ENCODE measurements at places on chromosomes 3 and 15.

- DNase-seq, result no peak
Observed at GRCh38 chr3:36681867-36682266, 82.5 kb downstream of the DCLK3 start.

DNA sequence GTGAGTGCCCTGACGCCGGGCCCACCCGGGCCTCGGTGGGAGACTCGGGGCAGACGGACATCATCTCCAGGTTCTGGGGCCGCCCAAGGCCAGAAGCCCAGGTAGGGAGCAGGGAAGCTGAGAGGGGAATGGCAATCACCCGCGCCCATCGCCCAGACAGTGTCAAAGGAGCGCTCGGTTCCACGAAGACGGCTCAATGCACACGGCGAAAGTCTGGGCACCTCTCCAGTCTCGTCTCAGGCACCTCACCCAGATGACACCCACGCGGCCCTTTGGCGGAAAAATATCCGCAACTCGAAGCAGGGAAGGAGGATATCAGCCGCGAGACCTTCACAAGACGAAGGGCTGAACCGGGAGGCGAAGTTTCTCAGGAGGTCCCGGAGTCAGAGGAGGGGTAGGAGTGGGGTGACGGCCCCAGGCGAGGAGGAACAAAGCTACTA lies 916 bp downstream of the IL17RD start:
- DNase-seq, result peak; percentile 18

DNA sequence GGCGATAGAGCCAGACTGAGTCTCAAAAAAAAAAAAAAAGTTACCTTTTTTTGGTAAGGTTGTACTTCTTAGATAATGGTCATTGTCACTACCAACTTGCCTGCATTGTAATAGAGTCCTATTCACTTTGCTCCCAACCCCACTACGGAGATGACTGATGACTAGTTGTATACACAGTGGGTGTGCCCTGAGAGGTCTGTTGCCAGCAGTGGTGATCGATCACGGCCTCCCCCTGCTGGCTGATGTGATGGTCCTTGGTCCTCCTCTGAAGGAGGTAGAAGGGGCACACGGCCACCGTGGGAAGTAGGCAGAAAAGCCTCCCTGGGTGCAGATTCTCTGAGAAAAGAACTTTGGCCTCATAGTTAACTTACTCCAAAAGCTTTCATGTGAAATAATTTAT lies 10.7 kb downstream of the GCNT3 start:
- DNase-seq, result peak; percentile 43

- DNase-seq, result no peak
Observed at GRCh38 chr3:111589303-111590142, 5.6 kb downstream of the ZBED2 start.

DNA sequence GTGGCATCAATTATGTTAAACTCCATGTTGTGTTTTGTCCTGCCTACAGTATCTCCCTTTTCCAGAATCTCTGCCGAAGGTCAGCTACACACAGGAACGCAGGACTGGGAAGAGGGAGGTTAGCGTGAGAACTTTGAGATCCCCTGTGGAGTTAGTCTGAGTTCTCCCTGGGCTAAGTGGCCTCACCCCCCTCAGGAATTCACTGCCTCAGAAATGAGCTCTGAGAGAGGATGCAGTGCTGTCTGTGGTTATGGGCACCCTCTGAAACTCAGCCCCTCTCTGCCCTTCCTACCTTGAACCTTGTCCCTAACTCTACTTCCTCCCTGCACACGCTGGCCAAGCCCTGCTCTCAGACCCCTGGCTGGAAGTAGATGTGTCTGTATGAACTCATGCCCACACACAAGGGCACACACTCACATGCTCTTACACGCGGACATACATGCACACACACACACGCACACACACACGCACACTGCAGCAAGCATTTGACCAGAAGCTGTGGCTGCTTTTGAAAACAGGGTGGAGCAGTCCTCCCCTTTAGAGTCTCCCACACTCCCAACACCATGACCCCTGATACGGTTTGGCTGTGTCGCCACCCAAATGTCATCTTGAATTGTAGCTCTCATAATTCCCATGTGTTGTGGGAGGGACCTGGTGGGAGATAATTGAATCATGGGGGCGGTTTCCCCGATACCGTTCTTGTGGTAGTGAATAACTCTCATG lies 5.3 kb upstream of the VIPR1 start:
- DNase-seq, result no peak

DNA sequence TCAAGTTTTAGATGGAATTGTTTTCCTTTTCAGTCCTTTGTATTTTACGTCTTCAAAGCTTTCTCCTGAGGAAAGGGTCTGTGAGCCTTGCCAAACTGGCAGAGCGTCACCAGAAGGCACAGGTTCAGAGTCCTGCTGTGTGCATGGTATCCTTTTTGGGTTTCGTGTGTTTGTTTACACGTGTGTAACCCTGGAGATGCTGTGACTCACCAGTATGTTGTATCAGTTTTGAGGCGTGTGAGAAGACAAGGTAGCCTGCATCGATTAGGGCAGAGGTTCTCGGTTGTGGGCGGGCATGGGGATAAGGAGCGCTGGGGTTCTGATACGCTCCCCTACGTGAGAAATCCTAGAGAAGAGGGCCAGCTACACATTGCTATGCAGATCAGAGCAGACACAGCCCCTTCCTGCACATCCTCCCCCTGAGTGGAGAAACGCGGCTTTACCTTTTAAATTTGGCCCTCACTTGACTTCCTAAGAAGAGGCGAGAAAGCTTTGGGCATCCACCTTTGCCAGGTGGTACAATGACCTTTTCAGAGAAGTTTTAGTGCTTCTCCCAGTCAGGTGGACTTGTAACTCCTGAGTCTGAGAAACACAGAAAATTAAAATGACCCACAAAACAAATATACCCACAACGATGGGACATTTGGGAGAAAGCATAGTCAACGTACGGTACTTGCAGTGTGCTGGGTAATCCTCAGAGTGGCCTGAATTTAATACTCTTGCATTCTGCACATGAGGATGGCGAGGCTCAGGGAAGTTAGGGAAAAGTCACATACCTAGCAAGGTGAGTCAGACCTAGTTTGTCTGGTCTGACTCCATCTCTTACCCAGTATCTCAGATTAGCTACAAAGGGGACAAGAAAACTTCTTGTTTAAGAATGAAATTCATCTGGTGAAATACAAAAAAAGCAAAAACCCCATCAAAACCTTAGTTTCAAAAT lies 38.1 kb downstream of the TRAK1 start:
- DNase-seq, result no peak

DNA sequence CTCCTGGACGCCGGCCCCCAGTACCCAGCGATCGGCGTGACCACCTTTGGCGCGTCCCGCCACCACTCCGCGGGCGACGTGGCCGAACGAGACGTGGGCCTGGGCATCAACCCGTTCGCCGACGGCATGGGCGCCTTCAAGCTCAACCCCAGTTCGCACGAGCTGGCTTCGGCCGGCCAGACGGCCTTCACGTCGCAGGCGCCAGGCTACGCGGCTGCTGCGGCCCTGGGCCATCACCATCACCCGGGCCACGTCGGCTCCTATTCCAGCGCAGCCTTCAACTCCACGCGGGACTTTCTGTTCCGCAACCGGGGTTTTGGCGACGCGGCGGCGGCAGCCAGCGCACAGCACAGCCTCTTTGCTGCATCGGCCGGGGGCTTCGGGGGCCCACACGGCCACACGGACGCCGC lies 956 bp downstream of the ZIC1 start:
- no peak for DNase-seq

DNA sequence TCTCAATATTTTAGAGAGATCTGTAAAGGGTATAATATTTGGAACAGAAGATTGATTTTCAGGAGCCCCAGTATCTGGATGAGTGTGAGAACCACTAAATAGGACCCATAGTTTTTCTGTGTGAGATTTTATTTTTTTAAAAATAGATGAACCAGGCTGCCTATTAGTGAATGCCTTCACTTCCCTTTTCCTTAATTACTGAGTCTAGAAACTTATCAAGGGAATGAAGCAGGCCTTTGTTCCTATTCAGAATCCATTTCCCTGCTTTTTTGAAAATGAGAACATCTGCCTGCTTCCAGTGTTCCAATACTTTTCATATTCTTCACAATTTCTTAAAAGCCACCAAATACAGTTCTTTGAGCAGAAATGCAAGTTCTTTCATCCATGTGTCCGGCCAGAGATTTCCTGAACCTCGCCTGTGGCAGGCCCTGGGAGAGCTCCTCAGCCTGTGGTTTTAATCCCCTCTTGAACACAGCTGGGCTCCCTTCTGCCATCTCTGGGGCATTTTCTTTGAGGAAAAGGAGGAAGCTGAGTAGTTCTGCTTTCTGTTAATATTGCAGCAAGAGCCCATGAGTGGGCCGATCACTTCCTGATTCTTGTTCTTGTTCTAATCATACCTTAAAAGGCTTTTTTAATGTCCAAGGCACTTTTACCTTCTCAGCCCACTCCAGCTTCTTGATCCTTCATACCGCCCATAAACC lies 4.7 kb downstream of the EHD4 start:
- DNase-seq, result no peak

DNA sequence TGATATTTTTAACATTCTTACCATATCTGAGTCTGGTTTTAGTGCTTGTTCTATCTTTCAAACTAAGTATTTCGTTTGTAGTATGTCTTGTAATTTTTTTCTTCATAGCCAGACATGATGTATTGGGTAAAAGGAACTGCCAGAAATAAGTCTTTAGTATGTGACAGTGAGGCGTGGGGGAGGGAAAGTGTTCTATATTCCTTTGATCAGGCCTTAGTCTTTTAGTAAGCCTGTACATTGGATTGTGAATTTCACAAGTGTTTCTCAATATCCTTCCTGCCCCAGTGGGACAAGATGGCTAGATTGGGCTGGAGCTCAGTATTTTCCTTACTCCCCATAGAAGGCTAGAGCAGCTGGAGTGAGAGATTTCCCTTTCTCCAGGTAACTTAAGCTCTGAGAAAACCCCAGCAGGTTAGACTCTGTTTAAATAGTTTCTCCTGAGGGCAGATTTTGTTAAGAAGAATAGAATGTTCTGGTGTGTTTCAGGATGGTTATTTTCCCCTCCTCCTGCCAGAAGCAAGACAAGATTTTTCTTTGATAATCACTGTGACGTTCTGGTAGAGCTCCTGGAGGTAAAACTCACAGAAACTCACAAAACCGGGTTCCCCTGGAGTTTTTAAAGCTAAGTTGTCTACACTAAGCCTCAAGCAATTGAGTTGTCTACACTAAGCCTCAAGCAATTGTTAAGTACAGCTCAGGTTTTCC lies 140.7 kb upstream of the ARPP21 start:
- no peak for DNase-seq

GRCh38 chr15:51750792-51751696 lies at the start of gene TMOD2:
TSS of gene TMOD2 (plus strand) at chr15:51751597. CDS start at chr15:51766442, 14,845 bp downstream.
- peak; percentile 49 for DNase-seq

GRCh38 chr15:57259568-57260040 lies 116.7 kb upstream of the CGNL1 start:
- DNase-seq, result no peak

DNA sequence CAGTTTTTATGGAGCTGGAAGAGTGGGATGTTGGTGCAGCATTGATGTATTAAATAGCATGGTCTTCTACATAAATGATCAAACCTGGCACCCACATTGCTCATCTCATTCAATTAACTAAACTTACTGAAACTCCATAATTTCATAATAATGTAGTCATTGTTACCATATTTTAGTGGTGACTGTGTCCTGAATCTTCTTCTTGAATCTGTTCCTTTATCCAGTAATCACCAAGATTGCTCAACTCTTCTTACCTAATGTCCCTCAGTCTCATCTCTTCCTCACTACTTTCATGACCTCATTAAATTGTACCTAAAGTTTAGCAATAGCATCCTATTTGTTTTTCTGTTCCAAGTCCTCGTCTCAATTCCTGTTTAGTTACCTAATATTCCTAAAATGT lies 69.8 kb downstream of the FGF7 start:
- DNase-seq, result no peak

DNA sequence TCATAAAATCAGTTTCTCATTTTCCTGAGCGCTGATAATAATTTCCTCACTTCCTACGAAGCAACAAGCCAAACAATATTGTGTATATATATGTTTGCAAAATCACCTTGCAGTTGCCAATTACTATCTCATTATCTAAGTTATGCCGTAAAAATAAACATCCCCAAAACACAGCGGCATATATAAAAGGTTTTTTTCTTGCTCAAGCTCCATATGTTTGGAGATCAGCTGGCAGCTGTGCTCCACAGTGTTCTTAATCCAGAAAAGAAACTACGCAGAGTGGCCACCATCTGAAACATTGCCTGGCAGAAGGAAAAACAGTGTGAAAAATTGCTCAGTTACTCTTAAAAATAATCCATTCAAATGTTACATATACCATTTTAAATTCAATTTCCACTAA lies 951.4 kb downstream of the PLOD2 start:
- DNase-seq, result no peak

DNA sequence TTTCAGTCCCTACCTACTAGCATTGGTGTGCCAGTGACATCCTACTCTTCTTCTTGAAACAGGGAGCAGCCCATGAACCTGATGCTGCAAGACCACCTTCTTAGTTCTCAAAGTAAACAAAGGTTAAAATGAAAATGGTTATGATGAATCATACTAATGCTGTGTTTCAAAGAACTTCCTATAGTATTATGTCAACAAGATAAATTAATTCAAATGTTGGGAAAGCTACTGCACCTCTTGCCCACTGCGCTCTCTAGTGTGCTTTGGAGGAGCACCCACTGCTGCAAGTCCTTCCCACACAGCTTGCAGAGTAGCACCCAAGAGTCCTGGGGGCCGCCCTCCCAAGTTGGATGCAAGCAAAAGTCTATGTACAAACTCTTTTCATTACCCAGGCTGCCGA lies 81.1 kb downstream of the CD200R1L start:
- no peak for DNase-seq

GRCh38 chr3:134406331-134407238 lies 32.3 kb upstream of the AMOTL2 start:
- DNase-seq, result no peak

DNA sequence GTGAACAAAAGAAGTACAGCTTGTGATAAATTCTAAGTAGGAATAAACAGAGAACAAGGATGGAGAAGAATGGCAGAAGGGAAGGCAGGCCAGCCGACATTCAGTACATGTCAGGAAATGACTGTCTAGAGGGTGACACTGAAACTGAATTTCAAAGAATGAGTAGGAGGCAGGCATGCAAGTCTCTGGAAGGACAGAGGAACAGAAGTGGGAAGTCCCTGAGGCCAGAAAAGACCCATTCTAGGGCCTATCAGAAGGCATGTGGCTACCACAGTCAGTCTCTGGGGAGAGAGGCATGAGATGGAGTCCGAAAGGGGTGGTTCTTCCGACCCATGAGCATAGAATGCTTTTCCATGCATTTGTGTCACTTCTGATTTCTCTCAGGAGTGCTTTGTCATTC lies 243.5 kb upstream of the UBE2E2 start:
- DNase-seq, result no peak

- no peak for DNase-seq
Observed at GRCh38 chr15:49015896-49016295, 30.4 kb downstream of the SECISBP2L start.

GRCh38 chr3:116160594-116160993 lies 284.7 kb downstream of the LSAMP start:
- DNase-seq, result no peak
